Substantia nigra (tissue), 51 donors: ENCODE measurements at places on chromosomes 12 and 14.
A peak's percentile ranks its signal among the peaks of the same experiment; 100 is the strongest.

GRCh38 chr14:68877993-68878575 lies 85.2 kb upstream of the ZFP36L1 start:
- no peak for DNase-seq

DNA sequence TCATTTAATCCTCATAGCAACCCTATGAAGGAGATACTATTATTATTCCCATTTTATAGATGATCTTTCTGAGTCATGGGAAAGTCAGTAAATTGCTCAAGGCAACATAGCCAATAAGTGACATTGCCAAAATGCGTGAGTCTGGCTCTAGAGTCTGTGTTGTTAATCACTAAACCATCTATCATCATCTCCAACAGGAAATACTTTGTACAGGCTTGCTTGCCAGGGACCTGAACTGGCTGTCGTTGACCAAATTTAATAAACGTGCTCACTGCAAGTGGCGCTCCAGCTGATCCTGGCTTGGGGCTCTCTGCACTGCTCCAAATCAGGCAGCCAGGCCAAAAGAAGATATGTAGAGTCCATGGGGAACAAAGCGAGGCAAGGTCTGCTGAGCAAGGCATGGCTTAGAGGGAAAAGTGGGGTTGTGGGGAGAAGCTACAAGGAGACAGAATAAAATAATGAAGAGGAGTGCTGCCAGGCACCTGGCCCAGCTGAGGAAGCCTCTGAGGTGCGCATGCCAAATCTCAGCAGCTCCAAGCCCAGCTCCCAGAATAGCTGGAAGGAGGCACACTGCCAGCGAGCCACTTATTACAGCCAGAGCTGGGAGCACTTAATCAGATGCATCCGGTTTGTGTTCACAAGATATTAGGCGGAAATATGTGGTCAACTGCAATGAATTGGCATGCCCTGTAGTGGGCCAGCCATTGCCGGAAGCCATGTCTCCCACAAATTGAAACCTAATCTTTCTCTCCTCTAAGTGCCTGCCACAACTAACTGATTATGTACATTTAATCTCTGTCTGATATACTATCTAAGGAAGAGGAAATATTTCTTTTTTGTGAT lies 43.3 kb upstream of the PTPRO start:
- DNase-seq: no peak

DNA sequence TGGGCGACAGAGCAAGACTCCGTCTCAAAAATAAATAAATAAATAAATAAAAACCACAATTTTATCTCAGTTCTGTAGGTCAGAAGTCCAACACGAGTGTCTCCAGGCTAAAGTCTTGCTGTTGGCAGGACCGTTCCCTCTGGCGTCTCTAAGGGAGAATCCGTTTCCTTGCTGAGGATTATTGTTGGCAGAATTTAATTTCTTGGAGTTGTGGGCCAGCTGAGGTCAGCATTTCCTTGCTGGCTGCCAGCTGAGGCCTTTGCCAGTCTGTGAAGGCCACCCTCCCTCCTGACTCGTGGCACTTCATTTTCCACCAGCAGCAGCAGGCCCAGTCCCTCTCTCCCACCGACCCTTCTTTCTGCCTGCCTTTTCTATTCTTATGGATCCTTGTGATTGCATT lies 17.2 kb downstream of the PSMC1 start:
- no peak for DNase-seq

- no peak for DNase-seq
These were observed 143.0 kb upstream of the EGLN3 start for GRCh38 chr14:34093883-34094282.

DNA sequence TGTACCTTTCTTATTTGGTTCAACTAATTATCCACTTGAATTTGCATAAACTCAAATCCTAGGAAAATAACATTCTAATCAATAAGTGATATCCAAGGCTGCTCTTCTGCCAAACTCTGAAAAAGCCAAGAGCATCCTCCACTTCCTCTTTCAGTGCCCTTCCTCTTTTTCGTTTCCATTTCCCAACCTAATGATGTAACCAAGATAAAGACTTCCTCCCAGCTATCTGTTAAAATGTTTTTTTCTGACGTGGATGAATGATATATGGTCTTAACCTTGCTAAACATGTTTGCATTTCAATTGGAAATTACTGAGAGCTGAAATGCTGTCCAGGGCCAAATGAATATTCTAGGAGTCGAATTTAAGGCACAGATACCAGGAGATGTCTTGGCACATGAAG lies 459.5 kb upstream of the PDE3A start:
- DNase-seq: no peak

DNA sequence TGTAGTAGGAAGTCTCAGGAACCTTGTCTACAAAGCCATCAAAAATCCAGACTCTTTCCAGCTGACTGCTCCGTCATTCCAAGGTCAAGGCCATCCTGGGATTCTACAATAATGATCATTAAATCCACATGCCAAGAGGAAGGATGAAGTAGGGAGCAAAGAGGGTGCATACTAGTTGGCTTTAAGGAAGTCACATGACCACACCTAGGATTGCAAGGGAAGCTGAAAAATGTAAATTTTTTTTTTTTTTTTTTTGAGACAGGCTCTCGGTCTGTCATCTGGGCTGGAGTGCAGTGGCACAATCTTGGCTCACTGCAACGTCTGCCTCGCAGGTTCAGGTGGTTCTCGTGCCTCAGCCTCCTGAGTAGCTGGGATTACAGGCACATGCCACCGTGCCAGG lies 7.3 kb upstream of the MRPL42 start:
- DNase-seq: no peak

DNA sequence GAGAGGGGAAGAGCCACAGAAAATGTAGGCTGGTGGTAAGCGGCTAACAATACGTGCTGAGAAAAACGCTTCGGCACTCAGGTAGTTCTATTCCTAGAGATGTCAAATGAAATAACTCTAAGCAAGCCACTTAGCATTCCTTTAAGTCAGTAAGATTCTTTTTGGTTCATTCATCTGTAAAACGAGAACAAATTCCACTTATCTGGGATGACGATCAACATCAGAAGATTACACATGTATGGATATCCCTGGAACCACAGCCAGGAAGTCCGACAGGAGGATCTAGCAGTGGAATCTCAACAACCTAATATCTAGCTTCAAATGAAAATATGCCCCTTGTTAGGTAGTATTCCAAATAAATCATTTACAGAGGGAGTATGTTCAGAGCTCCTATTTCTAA lies 74.6 kb upstream of the CDKN3 start:
- DNase-seq: no peak

GRCh38 chr12:85894653-85895052 lies 20.6 kb downstream of the NTS start:
- DNase-seq: no peak

- peak; percentile 73 for DNase-seq
These were observed 446 bp upstream of the ZNF641 start for GRCh38 chr12:48351022-48351708.

- DNase-seq: no peak
These were observed 7.4 kb upstream of the TEX52 start for GRCh38 chr12:2864198-2864597.

DNA sequence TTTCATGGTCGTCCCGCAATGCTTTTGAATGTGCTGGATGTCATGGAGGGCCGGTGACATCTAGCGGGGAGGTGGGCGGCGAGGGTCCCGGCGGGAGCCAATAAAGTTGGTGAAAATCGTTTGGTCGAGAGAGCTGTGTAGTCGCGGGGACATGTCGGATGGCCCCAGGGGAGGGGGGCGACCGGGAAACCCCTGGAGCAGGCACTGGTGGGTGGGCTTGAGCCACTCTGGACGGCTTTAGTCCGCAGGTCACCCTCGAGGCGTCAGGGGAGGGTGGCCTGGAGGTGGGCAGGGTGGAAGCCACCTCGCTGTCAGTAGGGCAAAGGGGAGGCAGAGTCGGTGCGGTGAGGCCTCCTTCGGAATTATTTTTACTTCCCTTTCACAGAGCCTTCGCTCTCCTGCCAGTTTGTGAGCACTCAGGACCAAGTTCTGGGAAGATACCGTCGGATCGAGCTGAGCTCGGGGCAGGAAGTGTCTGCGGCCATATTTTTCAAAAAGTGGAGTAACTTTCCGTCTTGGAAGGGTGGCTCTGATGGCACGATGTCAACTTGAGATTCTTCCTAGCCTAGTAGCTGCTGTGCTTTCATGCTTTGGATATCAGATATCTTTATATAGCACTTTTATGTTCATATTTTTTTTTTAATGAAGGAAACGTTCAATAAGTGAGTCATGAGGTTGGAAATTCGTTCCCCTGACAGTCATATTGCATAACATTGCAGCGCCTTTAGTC lies 28.2 kb downstream of the WBP11 start:
- peak; percentile 61 for DNase-seq

DNA sequence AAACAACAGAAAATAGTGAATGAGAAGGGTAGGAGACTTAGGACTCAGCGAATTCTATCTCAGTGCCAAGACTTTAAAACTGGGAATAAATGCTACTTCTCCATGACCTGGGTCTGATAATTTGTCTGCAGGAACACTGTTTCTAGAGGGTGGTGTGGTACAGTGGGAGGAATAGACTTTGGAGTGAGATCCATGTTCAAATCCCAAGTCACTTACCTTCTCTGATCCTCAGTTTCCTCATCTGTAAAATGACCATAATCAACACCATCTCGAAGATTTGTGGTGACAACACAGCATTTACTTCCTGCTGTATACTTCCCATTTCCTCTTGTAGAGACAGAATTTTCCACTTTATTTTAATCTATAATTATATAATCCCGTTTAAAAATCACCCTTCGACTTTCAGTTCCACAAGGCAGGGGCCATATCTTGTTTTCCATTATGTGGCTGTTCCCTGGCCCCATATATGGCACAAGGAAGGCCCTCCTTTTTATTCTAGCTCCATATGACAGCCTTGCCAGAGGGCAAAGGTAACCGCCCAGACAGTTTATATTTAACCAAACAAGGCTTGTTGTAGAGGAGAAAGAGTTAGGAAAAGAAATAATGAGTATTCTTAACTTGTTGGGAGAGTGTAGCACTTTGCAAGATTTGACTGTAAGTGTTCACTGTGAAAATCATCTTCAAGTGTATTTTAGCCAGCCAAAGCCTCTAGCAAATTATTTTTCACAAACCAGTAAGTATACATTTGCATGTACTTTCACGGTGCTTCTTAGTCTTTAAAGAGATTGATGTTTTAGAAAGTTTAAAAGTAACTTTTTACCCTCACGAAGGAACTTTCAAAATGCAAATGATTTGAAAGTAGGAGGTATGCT lies 243.1 kb downstream of the AKAP6 start:
- no peak for DNase-seq

DNA sequence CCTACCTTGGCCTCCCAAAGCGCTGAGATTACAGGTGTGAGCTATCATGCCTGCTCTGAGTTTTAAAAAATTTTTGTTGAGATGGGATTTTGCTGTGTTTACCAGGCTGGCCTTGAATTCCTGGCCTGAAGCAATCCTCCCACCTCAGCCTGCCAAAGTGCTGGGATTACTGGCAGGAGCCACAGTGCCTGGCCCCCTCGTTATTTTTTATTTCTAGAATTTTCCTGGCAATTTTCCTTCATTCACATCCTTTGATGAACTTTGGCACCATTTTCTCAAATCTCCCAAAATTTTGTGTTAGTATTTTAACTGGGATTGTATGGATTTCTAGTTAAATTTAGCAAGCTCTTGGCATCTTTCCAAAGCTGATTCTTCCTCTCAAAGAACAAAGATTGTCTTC lies 24.6 kb upstream of the SCARB1 start:
- DNase-seq: no peak

GRCh38 chr14:68729556-68729955 lies 63.3 kb downstream of the ZFP36L1 start:
- DNase-seq: no peak

GRCh38 chr14:60636879-60637478 lies 12.3 kb downstream of the SIX1 start:
- DNase-seq: no peak

- no peak for DNase-seq
These were observed 68.7 kb upstream of the HMGA2 start for GRCh38 chr12:65755596-65755978.

GRCh38 chr14:99936056-99936455 lies 129.2 kb upstream of the EVL start:
- no peak for DNase-seq

DNA sequence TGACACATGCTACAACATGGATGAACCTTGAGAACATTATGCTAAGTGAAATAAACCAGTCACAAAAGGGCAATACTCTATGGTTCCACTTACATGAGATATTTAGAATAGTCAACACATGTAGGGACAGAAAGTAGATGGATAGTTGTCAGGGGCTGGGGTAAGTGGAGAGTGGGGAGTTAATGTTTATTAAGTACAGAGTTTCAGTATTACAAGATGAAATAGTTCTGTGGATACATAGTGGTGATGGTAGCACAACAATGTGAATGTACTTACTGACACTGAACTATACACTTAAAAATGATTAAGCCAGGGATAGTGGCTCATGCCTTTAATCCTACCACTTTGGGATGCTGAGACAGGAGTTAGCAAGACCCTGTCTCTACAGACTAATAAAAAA lies 8.7 kb downstream of the NUP107 start:
- DNase-seq: no peak

DNA sequence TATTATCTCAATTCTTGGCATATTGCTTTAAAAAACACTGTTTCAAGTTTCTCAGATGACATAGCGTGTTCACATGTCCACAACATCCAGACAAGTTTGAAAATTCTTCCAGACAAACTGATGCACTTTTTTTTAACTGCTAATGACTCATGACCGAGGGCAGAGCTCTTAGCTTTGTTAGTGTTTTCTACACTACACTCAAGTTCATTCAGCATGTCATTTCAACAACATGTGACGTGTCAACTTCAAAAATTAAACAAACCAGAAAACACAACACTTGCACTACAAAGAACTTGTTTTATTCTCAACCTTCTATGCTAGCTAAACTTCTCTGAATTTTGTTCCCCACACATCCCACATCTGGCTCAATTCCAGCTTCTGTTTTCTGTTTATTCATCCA lies 1186.3 kb upstream of the FLRT2 start:
- no peak for DNase-seq

DNA sequence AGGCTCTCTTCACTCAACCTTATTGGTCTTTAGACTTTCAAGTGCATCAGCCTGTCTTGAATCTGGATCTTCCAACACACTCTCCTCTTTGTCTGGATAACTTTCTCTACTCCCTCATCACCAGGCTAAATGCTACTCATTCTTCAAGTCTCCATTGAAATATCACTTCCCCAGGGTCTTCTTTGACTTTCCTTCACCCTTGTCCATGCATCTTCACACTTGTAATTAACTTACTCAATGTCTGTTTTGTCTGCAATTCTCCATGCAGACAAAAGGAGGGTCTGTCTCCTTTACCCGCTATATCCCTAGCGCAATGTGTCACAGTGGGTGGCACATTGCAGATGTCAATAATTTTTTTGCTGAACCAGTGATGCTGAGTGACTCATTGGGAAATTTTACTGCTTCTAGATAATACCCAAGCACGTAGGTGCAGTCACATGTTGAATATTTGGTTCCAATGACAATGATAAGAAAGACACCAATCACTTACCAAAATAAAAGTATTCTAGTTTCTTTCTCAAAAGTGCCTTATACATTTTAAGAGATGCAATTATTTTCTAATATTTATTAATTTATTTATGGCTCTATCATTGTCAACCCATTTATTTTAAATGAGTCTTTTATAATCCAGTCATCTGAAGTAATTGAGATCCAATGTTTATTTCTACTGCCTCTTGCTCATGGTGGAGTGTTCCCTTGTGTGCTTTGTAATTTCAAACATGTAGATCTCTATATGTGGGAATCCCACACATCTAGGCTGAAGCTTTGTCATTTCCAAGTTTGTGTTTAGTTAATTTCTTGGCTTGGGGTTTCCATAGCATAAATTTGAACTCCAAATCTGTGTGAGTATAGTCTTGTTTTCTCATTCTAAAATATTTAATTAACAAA lies 21.7 kb upstream of the RFC5 start:
- DNase-seq: no peak

GRCh38 chr14:82134411-82134810 lies 600.8 kb upstream of the SEL1L start:
- DNase-seq: no peak

GRCh38 chr14:54501480-54501879 lies 8.2 kb upstream of the CGRRF1 start:
- no peak for DNase-seq
